ENCODE measurements at places on chromosomes 12 and 14.

- no peak for DNase-seq
These were observed 28.1 kb downstream of the CBX5 start for GRCh38 chr12:54251667-54252284.

DNA sequence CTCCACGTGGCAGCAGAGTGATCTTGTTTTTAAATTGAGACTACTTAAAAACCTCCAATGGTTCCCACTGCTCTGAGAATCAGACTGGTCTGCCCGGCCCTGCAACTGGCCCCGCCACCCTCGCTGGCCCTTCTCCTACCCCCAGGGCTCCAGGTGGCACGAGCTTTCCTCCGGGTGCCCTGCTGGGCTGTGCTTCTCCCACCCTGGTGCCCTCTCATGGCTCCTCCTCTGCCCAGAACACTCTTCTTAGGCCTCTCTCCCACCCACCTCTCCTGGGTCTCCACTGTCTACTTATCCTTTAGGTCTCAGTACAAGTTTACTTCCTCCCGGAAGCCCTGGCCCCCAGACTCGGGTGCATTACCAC is 26.5 kb downstream of the CCDC92 start:
- no peak for DNase-seq

GRCh38 chr14:102094101-102094500 is 7.3 kb upstream of the HSP90AA1 start:
- no peak for DNase-seq

- no peak for DNase-seq
These were observed 126.6 kb upstream of the CPNE8 start for GRCh38 chr12:39032034-39032433.

GRCh38 chr12:27814411-27814810 is 34.4 kb upstream of the MANSC4 start:
- DNase-seq = no peak
